ENCODE measurements at places on chromosomes 16 and 17.

GRCh38 chr17:64063766-64064224 is 43.4 kb upstream of the ICAM2 start:
- no peak overlapping the region for H3K4me3 ChIP-seq
- DNase-seq = no peak
- H3K4me1 ChIP-seq = peaks cover 80% of the 10 kb centered on the region

DNA sequence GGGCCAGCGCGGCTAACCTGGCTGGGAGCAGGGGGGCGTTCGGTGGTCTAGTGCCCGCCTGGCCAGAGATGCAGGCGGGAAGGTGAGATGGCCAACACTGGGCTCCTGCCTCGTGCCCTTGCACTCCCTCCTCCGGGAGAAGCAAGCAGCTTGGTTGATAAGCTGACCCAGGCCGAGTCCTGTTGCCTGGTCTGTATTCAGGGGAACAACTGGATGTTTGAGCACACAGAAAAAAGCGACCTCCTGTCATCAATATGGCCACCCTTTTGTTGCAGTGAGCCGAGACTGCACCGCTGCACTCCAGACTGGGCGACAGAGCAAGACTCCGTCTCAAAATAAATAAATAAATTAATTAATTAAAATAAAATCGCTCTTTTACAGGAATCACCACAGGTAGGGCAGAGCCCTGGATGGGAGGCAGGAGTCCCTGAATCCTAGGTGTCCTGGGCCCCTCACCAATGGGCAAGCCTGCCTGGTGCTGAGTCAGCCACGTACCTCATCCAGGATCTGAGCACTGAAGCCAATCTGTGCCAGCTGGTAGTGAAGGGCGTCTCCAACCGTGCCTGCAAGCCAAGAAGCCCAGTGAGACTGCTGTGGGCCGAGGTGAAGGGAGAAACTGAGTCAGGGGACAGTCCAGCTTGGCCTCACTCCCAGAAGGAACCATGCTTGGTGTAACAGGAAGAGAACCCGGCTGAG is 31.8 kb downstream of the HASPIN start:
- H3K4me3 ChIP-seq = no peak overlapping the region
- H3K27me3 ChIP-seq = no peaks in the 10 kb centered on the region
- DNase-seq = no peak
- peak overlapping the region; percentile 40 for H3K27ac ChIP-seq
- peaks cover 15% of the 10 kb centered on the region for H3K4me1 ChIP-seq

DNA sequence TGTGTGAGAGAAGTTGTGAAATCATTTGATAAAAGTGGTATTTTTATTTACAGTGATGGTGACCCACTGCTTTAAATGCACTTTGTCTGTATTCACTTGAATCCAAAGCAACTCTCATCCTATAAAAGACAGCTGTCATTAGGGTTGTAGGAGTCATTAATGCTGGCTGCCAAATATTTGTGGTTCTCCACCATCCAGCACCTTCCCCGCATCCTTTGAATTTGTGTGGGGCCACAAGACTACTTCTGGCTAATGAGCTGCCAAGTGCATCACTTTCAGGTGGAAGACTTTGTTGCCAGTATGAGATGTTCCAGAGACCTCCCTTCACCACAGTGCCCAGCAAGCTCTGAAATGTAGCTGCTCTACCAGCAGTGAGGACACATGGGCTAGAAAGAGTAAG is 43.4 kb downstream of the CMTM3 start:
- H3K4me1 ChIP-seq = peaks cover 10% of the 10 kb centered on the region
- H3K27ac ChIP-seq = no peak overlapping the region
- H3K4me3 ChIP-seq = no peak overlapping the region
- H3K27me3 ChIP-seq = peaks cover 4% of the 10 kb centered on the region
- no peak for DNase-seq
- H3K36me3 ChIP-seq = no peaks in the 10 kb centered on the region

GRCh38 chr17:67203818-67204217 is 41.2 kb downstream of the HELZ start:
- H3K4me1 ChIP-seq = peaks cover 3% of the 10 kb centered on the region
- DNase-seq = no peak
- H3K4me3 ChIP-seq = no peak overlapping the region

DNA sequence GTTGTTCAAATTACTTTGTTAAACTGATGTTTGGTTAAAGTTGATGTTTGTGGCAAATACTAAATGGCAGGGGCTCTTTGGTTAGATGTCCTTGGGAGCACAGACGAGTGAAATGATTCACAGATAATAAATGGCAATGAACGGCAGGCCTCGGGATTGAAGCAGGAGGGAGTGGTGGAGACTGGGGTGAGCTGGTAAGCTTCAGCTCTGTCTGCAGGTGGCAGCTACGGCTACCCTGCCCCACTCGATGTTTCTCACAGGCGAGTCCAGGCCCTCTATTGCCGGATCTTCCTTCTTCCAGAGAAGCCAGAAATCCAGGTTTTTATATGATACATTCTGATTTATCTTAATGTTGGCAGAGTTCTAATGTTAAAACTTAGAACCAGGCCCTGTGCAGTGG is 144.8 kb upstream of the CACNG5 start:
- no peak for DNase-seq
- no peak overlapping the region for H3K4me3 ChIP-seq
- peaks cover 9% of the 10 kb centered on the region for H3K4me1 ChIP-seq
- H3K36me3 ChIP-seq = peaks cover 88% of the 10 kb centered on the region
- H3K27ac ChIP-seq = no peak overlapping the region
- H3K27me3 ChIP-seq = no peaks in the 10 kb centered on the region

Measured in activated T-helper 2 cell treated with anti-CD3 and anti-CD28 coated beads, Interferon-gamma antibody, Interleukin-2, Interleukin-4, amounts not matched to agents 10 μg/mL and 5 μg/mL and 100 μg/mL, durations not matched to agents 14 hours and 24 hours and 36 hours (primary cell).